ENCODE measurements at places on chromosomes 3 and 15.
A peak's percentile ranks its signal among the peaks of the same experiment; 100 is the strongest.

DNA sequence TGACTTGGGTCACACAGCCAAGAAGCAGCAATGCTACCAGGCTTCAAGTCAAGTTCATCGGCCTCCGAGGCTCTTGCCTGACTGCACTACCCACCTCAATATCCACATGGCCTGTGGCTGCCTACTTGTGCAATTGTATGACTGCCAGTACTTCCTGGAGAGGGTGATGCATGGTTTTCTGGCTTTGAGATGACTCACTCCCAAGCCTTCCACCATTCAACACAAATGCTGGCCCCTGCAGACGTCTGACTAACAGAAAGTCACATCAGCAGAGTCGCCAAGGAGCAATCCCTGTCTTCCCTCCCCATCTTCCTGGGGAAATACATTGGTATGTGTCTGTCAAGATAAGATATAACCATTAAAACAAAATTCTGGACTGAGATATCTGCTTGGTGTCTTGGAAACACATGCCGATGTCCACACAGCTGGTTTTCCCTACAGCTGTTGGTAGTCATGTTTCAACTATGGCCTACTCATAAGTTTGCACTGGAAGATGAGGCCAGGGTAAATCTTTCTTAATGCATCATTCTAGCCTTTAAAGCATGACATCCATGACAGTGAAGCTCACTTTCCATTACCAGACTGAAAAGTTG, 79.6 kb upstream of the SPATA12 start:
- DNase-seq: peak; percentile 43

GRCh38 chr3:187186375-187186774, 10.9 kb upstream of the RTP1 start:
- DNase-seq: no peak

DNA sequence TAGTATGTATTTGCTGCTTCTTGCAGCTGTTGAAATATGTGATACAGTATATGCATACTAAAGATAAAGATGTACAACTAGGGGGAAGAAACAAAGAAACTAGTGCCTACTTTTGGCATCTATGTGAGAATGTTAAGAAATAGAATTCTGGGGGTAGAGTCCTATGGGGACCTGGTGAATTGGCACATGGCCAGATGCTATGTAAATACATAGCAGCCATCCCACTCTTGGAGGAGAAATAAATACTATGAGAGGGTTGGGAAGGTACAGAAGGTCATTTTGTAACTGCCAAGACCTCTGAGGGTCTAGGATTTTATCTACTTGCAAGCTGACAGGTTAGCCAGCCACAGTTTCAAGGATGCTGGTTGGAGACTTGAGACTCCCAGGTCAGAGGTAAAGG, 298.3 kb upstream of the TBL1XR1 start:
- no peak for DNase-seq

DNA sequence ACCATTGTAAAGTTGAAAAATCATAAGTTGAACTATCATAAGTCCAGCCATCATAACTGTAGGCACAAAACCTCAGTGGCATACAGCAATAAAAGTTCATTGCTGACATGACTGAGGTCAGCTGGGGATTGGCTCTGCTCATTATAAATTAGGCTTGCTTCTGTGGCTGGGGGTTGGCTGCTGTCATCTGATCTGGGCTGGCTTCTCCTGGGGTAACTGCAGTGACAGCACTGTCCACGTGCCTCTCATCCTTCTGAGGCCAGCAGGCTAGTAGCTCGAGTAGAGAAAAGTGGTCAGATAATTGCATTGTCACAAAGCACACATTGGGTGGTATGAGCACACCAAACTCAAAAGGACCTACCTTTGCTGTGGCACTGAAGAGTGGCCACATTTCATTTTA, 31.3 kb downstream of the CMTM7 start:
- DNase-seq: no peak
